ENCODE measurements at places on chromosomes 3 and 15.
A peak's percentile ranks its signal among the peaks of the same experiment; 100 is the strongest.

- no peak for DNase-seq
Observed at GRCh38 chr15:64703632-64703959, 71.8 kb downstream of the RBPMS2 start.

GRCh38 chr3:95097493-95097892 lies 1034.6 kb downstream of the NSUN3 start:
- no peak for DNase-seq

DNA sequence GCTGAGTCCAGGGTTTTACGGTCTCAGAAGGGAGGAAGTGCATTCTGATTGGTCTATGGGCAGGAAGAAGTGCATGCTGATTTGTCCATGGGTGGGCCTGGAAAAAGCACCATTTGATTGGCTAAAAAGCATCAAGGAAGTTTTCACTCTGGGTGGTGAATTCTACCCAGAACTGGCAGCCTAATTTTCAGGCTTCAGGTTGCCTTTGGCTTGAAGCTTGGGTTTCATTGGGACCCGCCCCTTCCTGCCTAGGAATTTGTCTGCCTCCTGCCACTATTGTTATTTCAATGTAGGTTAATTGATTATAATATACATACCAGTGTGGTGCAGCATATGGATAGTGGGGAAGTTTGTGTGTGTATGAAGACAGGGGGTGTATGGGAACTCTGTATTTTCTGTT lies 1355.9 kb downstream of the SI start:
- no peak for DNase-seq

DNA sequence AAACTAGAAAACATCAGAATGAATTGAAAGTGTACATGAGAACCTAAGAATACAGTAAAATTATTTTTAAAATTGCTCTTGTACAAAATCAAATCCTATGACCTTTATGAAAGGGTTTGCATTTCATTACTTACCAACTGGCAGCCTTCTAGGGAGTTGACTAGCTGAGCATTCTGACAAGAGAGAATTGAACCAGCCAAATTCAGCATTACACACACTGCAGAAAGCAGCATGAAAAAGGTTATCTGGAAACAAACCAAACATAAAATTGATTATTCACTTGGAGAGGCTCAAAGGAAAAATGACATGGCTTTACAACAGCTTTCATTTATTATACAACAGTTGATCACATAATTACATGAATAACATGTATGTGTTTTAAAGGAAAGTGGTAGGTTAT lies 17.4 kb downstream of the NSMCE3 start:
- DNase-seq, result no peak

DNA sequence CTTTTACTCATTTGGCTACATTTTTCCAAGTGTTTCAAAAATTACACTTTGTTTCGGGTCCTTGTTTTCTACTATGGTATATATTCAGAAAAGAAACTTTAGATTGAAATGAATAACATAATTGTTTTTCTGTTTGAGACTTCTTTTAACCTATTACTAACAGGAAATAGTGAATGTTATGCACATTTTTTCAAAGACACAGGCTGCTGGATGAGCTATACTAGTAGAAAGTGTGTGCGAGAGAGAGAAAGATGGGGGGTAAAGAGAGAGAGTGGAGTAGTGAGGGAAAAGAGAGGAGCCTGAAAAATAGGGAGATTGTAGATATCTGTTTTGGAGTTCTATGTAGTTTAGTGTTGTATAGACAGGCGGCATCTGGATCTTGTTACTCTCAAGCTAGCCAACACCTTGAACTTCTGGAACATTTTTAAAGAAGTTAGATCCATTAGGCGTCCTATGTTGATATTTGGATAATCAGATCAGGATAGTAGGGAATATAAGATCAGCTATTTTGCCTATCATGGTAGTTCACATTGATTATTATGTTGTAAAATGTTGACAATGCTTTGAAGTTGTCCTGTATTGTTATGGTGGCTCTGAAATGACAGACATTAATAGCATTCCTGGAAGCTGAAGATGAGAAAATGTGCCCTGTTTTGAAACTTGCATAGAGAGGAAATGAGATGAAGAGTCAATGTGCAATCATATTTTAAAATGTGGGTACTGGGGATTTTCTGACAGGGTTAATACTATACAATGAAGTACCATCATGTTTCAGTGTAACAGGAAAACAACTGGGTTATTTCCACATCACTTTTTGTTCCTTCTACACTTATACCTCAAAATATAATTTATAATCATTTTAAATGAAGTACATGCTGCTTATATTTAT lies 2.6 kb downstream of the RBMS3 start:
- DNase-seq, result no peak

GRCh38 chr15:29138260-29138659 lies 131.4 kb downstream of the NSMCE3 start:
- no peak for DNase-seq

DNA sequence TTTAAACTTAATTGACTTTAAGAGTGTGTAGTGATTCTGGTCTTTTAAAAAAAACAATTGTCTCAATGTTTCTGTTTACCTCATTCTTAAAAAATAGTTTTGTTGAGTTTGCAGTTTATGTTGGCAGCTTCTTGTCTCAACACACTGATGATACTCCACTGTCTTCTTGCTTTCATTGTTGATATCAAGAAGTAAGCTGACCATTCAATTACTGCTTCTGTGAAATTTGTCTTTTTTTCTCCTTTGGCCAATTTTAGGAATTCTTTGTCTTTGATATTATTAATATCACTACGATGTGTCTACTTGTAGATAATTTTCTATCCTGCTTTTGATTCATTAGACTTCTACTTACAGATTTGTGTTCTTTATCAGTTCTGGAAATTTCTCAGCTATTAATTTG lies 31.4 kb downstream of the PAK2 start:
- no peak for DNase-seq

- DNase-seq, result no peak
Observed at GRCh38 chr15:48324949-48325348, 6.3 kb upstream of the DUT start.

DNA sequence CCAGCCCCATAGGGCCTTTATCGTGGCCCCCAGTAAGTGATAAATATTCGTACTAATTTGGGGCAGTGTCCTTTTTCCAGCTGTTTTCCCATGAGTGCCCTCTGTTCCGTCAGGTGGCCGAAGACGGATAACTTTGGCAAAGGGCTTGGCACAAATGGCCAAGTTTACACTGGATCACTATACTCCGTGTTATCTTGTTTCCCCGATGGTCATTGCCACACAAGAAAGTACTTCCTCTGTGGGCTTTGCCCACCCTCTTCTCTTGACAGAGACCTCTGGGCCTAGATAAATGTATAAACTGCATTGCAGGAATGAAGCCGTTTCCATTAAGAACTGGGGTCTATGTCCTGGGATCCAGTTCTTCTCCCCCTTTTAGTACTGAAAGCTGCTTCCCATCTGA lies 39.1 kb downstream of the SMAD3 start:
- no peak for DNase-seq

- no peak for DNase-seq
Observed at GRCh38 chr3:108088697-108089096, 2.1 kb downstream of the CD47 start.

GRCh38 chr3:33278163-33278562 lies 921 bp downstream of the FBXL2 start:
- DNase-seq, result no peak

GRCh38 chr3:189446959-189447560 lies 184.1 kb upstream of the TP63 start:
- no peak for DNase-seq

- peak; percentile 89 for DNase-seq
Observed at GRCh38 chr3:194315088-194315964, 35.8 kb downstream of the CPN2 start.

- DNase-seq, result no peak
Observed at GRCh38 chr15:38528294-38528693, 36.3 kb downstream of the RASGRP1 start.

GRCh38 chr15:31102374-31103342 lies 1.1 kb upstream of the TRPM1 start:
- DNase-seq, result no peak

- no peak for DNase-seq
Observed at GRCh38 chr3:49717211-49717958, 2.1 kb downstream of the AMIGO3 start.

GRCh38 chr3:114527036-114527644 lies 233.3 kb downstream of the TIGIT start:
- no peak for DNase-seq

- DNase-seq, result no peak
Observed at GRCh38 chr3:159766563-159767185, 222.0 kb upstream of the IL12A start.

- no peak for DNase-seq
Observed at GRCh38 chr3:113648524-113648923, 47.9 kb downstream of the USF3 start.

GRCh38 chr15:93762036-93762435 lies 469.3 kb upstream of the MCTP2 start:
- no peak for DNase-seq

DNA sequence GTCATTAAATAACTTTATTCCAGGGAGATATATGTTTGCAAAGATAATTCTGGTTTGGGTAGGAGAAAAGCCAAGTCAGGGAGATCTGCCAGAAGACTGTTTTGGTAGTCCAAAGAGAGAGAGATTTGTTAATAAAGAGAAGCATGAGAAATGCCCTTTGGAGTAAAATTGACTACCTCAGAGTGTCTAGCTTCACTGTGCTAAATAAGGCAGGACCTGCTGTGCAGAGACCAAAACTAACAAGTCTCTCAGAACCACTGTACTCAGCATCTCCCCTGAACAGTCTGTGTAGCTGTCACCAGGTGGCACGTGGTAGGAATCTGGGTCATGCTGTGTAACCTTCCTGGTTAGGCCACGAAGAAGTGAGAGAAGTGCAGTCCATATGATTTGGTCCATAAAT lies 31.6 kb upstream of the SLC35G2 start:
- DNase-seq, result no peak

DNA sequence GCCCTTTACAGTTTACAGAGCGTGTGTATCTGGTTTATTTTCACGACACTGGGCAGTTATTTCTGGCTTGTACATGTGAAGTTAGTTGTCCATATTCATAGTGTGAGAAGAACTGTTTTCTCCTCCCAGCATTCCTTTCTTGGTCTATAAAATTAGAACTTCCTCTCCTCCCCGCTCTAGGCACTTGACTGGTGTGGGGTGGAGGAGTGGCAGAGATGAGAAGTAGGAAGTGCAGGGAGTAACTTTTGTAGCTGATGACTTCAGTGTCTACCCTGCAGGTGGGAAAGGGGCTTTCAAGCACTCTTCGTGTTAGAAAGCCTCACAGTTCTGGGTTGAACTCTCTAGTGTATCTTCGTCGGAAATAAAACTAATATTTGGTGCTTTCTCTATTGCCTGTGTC lies 13.4 kb downstream of the APOD start:
- no peak for DNase-seq

GRCh38 chr15:42759093-42759492 lies 22.2 kb upstream of the CDAN1 start:
- no peak for DNase-seq

GRCh38 chr3:172319595-172319994 lies 128.7 kb downstream of the GHSR start:
- DNase-seq, result no peak

DNA sequence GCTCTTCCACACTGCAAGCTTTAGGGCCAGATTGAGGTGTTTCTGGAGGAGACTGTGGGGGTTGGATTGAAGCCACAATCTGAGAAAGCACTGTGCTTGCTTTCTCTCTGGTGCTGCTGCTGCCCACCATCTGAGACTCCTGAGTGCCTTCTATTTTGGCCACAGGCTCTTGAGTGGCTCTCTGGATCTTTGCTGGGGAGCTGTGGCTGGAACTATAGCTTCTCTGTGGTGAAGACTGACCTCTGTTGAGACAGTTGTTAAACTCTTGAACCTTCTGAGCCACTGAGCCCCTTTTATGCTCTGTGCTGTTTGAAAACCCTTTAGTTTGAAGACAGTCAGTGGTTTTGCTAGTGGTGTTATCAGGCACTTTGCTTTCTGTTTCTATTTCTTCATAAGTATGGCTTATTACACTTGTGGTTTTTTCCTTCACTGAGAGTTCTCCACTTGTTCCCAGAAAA lies 108.7 kb upstream of the TSPAN3 start:
- no peak for DNase-seq

DNA sequence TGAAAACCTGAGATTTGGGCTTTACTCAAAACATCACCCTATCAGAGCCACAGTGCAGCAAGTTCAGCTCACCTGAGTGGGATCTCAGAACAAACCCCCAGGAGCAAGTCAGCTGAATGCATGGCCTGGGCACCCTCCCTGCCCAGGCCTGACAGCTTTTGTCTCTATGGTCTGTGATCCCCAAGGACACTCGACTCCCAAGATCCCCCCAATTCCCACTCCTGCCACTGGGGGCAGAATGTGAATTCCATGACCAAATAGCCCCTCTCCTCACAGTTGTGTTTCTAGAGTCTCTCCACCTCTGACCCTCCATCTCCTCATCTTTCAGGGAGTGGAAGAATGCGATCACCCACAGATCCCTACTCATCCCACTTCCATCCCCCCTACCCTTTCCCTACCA lies 58.9 kb downstream of the ZNF445 start:
- DNase-seq, result no peak

- DNase-seq, result no peak
Observed at GRCh38 chr3:42247576-42248027, 18.4 kb downstream of the CCK start.

DNA sequence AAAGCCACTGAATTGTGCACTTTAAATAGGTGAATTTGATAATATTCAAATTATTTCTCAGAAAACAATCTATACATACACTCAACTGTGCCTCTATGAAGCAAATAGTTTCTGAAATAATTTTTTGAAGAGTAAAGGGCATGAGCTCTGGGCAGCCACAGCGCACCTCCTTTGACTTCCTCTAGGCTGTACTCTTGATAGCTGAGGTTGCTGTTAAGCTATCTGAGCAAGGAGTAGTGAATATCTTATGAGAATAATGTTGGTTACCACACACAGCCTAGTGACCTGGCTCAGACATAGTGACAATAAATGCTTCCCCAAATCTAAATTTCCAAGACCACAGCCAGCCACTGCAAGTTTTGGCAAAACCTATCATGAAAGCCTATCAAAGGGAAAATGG lies 11.6 kb upstream of the SEC61A1 start:
- no peak for DNase-seq

GRCh38 chr3:116306720-116307119 lies 138.6 kb downstream of the LSAMP start:
- DNase-seq, result no peak

DNA sequence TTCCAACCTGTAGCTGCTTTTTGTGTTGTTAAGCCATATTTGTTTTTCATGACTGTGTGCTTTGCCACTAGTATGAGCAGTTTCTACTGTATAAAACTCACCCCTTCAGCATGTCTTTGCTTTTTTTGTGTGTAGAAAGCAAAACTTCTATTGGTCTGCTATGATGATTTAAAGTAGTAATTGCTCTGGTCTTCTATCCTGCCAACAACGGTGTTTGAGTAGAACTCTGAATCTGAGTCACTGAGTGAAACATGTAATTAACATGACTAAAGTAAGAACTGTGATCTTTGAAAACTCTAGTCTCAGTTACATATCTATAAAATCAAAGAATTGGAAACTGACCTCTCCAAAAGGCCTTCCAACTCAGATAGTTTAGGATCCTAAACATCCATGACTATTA lies 133.6 kb downstream of the TPRG1 start:
- no peak for DNase-seq

GRCh38 chr3:156867920-156868319 lies 41.8 kb downstream of the LEKR1 start:
- no peak for DNase-seq
